ENCODE measurements at places on chromosomes 13 and 19.
A peak's percentile ranks its signal among the peaks of the same experiment; 100 is the strongest.

DNA sequence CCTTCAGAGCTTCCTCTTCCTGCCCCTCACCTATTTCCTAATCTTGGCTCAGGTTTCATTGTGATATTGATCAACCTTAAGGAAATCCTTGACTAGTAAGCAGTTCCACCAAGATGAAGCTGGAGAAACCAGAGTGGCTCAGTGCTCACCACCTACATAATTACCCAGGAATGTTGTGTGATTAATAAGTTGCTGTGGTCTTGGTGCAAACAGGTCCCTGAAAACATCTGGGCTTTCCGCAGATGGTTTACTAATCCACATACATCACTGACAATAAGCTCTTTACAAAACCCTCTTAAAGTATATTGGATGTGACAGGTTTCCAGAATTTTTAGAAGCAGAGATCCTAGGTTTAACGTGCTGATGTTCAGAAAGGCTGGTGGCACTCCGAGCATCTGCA, 8.6 kb upstream of the SERP2 start:
- peak; percentile 70 for DNase-seq

DNA sequence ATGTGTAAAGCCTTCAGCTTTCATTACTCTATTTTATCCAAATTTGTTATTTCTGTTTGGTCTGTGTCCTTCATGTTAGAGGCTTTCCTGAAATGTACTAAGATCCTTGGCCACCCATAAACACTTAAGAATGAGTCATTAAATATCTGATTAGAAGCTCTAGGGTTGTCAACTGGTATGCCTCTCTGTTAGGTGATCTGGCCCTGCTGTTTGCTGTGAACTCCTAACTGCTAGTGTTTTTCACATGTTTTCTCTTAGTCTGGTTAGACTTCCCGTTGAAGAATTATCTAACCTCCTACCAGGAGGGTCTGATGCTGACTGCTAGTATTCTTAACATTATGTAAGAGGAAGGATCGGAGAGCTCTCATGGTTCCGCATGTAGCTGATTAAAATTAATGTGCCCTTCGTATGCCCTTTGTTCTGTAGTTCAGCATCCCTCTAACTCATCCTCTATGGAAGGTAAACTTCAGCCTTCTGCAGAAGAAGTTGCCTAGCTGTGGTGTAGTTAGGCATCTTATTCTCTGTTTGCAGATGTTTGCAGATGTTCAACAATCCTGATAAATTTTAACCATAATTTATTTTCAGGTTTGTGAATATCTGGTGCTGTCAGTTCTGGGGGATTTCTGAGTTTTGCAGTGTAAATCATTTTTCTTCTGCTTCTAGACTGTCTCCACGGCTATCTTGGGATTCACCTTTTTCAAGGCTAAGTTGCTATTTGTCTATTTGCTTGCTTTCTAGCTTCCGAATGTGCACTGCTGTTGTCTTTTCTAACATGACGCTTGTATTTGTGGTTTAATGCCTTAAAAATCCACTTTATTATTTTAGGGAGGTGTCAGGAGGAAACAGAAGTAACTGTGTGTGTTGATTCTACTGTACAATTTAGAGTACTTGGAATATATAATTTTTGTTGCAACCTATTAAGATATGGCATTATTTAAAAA, 207.2 kb upstream of the SPRY2 start:
- no peak for DNase-seq

GRCh38 chr13:41387576-41387975, 69.8 kb upstream of the RGCC start:
- no peak for DNase-seq

DNA sequence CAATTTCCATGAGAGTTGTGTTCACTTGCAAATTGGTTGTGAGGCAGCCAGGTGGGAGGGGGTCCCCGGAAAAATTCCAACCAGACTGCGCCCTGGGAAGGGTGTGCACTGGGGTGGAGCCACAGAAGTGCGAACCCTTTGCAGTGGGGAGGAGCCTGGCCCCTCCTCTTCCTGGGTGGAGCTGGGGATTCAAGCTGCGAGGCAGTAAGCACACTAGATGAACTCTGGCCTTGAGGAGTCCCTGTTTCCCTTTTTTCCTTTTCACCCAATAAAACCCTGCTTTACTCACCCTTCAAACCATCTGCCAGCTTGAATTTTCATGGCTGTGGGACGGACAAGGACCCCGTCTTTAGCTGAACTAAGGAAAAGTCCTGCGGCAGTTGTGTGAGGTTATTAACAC, 31.0 kb upstream of the MBNL2 start:
- no peak for DNase-seq

GRCh38 chr13:82917984-82918383, 964.3 kb downstream of the SLITRK1 start:
- DNase-seq: no peak

DNA sequence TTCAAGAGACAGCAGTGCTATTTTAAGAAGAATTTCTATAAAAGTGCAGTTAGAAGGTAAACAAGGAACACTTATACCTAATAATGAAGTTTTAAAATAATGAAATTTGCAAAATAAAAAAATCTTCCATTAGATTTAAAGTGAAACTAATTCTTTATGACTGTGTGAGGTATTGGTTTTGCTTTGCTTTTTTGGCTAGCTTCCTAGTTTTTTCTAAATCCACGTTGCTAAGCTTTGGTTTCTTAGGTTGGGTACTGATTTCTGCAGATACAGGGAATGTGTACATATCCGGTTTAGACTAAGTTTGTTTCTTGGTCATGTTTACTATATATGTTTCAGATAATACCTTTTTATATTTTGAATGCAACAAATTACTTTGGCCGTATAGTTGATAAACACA, 59.8 kb downstream of the SLC7A9 start:
- no peak for DNase-seq

DNA sequence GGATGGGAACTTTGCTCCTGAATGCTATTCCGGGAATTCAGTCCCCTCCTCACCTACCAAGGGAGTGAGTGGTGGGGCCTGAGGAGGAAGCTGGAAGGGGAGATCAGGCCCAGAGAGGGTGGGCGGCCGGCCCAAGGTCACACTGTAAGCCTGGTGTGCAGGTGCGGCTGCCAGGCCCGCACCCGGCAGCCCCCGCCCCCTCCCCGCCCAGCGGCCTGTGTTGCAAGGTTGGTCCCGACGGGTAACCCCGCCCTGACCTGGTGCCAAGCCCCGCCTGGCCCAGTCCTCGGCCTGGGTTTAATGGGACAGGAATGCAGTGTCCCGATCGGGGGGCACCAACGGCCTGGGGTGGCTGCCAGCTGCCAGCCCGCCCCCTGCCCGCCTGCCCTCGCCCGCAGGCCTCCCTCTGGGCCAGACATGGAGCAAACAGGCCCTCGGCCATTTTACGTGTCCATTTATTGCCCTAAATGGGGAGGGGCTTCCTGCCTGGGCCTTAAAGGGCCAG, 5.5 kb downstream of the ZBTB7A start:
- DNase-seq: no peak

DNA sequence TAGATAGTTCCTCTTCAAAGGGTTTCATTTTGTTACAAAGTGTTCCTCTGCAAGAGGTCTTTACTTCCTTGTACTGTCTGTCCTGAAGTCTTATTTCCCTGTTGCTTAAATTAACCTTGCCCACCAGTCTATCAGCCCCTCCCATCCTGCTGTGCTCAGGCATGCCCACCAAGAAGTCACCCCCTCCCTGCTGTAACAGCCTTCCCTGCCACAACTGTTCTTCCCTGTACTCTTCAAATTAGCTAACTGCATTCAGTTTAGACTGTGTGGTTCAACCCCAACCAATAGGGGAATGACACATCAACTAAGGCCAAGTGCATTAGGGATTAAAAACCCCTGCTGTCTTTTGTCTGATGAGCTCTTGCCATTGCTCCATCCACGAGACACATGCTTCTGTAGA, 34.4 kb upstream of the ZNF562 start:
- no peak for DNase-seq

GRCh38 chr13:31896427-31896826, 135.1 kb upstream of the FRY start:
- DNase-seq: peak; percentile 76

- no peak for DNase-seq
Measured at GRCh38 chr13:98467263-98467985, 109.5 kb downstream of the STK24 start.

DNA sequence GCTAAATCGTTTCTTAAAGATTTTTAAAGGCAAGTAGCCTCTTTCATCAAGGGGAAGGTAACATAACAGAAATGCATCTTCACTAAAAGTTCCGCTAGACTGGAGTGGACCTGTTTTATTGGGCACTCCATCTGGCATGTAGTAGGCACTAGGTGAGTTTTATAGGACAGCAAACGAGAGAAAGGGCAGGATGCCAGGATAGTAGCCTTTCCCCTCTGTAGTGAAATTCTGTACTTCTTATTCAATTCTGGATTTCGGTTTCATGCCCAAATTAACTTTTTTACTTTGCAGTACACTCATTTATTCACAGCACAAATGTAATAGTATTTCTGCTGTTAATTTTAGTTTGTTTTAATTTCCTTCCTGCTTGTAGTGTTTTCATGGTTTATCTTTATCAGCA, 45.2 kb downstream of the GPR180 start:
- no peak for DNase-seq

DNA sequence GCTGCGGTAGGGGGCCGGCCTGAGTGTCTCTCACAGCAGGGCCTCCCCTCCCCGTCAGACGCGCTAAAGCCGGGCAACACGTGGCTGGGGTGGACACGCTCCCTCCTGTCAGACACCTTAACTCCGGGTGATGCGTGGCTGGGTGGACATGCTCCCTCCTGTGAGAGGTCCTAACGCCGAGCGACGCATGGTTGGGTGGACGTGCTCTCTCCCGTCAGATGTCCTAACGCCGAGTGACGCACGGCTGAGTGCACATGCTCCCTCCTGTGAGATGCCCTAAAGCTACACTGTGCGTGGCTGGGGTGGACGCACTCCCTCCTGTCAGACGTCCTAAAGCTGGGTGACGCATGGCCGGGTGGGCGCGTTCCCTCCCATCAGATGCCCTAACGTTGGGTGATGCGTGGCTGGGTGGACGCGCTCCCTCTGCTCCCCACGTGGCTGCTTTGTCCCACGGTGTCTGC, 126.1 kb upstream of the MCF2L start:
- no peak for DNase-seq

DNA sequence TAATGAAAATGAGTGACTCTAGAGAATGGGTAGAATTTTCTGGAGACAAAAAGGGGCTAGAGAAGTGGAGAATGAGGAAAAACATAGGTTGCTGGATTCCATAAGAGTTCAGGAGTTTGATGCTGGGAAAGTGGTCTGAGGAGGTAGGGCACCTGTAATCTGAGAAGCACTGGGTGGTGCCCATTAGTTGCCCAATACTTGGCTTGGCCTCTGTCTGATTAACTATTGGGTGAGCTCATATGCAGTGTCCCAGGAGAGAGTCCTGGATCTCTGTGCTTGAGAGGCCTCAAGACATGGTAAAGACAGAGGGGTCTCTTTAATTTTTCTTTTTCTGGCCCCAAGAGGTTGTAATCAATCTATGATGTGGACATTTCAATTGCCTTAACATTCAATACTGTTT, 390.1 kb downstream of the TDRD3 start:
- no peak for DNase-seq

GRCh38 chr13:81565849-81566248, 1224.9 kb upstream of the SPRY2 start:
- no peak for DNase-seq

DNA sequence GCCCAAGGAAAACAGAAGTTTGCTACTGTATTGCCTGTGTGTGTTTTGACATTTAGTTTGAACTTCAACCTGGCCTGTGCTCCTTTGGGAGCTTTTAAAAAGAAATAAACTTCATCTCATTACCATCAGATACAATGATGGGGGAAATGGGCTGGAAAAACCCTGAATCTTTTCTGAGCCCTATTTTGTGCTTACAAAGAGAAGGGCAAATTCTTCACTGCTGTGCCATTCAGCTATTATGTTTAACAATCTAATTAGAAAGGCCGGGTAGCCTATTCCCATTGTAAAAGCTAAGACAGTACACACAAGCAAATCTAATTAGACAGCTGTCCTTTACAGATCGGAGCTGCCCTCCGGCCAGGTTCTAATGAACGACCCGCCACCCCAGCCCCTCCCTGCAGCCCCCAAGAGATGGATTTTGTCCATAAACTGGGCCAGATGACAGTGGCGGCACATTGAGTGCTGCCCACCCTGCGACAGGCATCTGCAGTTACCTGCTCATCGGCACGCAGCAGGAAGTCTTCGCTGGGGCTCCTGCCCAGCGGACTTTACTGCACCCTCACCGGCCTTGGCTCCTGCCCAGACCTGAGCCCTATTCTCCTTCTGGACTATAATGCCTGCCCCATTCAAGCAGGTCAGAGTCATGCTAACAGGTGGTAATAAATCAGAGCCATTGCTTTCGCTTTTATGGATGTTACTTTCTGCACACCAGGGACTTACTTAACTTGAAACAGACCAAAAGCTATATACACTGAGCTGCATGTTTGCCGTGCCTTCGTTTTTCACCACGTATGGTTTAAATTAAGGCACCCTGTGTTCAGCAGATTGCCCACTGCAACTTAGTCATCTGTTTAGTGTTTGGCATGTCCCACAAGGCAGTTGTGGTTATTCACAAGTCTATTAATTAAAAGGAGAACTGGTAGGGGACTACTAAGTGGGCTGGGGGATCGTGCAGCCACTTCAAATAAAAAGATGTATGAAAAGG, 549.6 kb downstream of the FGF9 start:
- DNase-seq: no peak

DNA sequence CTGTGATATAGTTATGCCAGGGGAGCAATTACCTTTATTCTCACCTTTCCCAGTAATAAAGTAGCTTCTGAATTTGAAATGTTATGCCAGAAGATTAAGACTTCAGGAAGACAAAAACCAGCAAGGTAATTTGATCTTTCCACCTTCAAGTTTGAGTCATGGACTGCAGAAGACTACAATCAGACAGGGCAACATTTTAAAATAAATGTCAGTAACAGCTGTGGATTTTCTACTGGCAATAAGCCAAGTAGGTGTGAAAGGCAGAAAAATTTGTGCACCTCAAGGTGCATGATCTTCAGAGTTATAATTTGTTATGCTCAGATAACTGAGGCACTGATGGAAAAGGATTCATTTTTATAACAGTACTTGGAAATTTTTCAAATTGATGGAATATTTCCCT, 54.9 kb downstream of the SLITRK1 start:
- DNase-seq: no peak

- peak; percentile 45 for DNase-seq
Measured at GRCh38 chr13:111046590-111047141, 68.4 kb upstream of the ARHGEF7 start.

GRCh38 chr13:98892821-98893220, 85.0 kb downstream of the DOCK9 start:
- DNase-seq: no peak

DNA sequence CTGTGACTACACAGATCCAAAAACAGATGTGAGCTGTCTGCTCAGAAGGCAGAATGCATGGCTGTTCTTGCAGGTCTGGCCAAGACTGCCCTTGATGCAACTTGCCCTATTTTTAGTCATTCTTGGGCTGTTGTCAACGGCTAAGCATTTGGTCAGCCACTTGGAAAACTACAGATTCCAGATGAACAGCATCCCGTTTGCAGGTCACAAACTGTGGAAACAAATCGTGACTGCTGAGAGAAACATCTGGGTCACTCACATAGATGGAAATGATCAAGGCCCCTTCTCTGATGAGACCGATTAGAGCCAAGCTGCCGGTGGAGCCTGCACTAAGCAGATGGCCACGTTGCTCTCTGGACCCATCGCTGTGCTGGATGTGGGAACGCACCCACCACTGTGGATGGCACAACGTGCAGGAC, 15.4 kb upstream of the METTL21C start:
- no peak for DNase-seq
